ENCODE measurements at places on chromosomes 12 and 14. TPM values are rescaled to one million over a fixed set of nuclear protein-coding genes. Genes with fewer than 3 reads are reported as not detected.

CDK2 gene
- 68.2 TPM for total RNA-seq

RNASE7 gene
- total RNA-seq: not detected

PIP4P1 gene
- total RNA-seq: 32.9 TPM

SERPINA12 gene
- total RNA-seq: not detected

GDF11 gene
- 7.1 TPM for total RNA-seq

LARP4 gene
- total RNA-seq: 39.1 TPM

KRT78 gene
- total RNA-seq: 0.15 TPM

CLEC4A gene
- total RNA-seq: not detected

ADCY6 gene
- 19.0 TPM for total RNA-seq

TMPRSS12 gene
- total RNA-seq: not detected

MGP gene
- 2.1 TPM for total RNA-seq

PDZRN4 gene
- total RNA-seq: not detected

PROX2 gene
- total RNA-seq: not detected

NOVA1 gene
- total RNA-seq: 3.1 TPM

MGAT4C gene
- not detected for total RNA-seq

NPAS3 gene
- 1.2 TPM for total RNA-seq

GPR137C gene
- 0.63 TPM for total RNA-seq

IL31 gene
- not detected for total RNA-seq

TMCC3 gene
- total RNA-seq: 6.5 TPM

PRB2 gene
- total RNA-seq: not detected

SPIC gene
- not detected for total RNA-seq

TTC5 gene
- 23.3 TPM for total RNA-seq

KRT71 gene
- not detected for total RNA-seq

MIPOL1 gene
- 14.2 TPM for total RNA-seq

FAIM2 gene
- not detected for total RNA-seq

ASCL1 gene
- not detected for total RNA-seq

FNTB gene
- total RNA-seq: 28.1 TPM

CD163L1 gene
- total RNA-seq: 0.35 TPM

LALBA gene
- not detected for total RNA-seq

PIWIL1 gene
- total RNA-seq: not detected

A2ML1 gene
- total RNA-seq: 0.36 TPM

FGF23 gene
- not detected for total RNA-seq

TBC1D30 gene
- 16.8 TPM for total RNA-seq

ACSS3 gene
- not detected for total RNA-seq

BEST3 gene
- 0.55 TPM for total RNA-seq

ZC2HC1C gene
- 9.5 TPM for total RNA-seq

KCNH3 gene
- total RNA-seq: 0.12 TPM

CRIP1 gene
- 45.9 TPM for total RNA-seq

EEA1 gene
- total RNA-seq: 11.9 TPM

FBRSL1 gene
- total RNA-seq: 62.3 TPM

RASSF8 gene
- 51.2 TPM for total RNA-seq

TBPL2 gene
- total RNA-seq: not detected

KIAA0586 gene
- 50.3 TPM for total RNA-seq

GRIN2B gene
- total RNA-seq: not detected
